ENCODE measurements at places on chromosomes 5 and 9. TPM values are rescaled to one million over a fixed set of nuclear protein-coding genes. Genes with fewer than 3 reads are reported as not detected.

GRCh38 chr9:34591248-34591916 is 1.9 kb upstream of the CNTFR start:
- DNase-seq: peak; percentile 85

Gene AJM1
- polyA plus RNA-seq: 0.59 TPM

DNA sequence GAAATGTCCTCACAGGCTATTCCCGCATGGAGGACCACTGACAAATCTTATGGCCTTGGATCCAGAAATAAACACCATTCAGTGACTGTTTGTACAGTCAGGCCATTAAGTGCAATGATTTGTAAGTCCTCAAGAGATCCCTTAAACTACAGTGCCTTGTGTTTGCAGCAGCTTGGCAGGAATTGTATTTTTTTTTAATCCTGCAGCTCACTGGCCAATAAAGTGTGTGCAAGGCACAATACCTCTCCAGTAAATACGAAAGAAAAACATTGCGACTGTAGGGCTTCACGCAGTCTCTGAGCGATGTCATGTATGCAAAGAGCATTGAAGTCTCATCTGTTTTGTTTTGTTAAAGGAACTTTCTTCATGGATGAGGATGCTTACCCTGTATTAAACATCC is 74.2 kb upstream of the TUSC1 start:
- no peak for DNase-seq

Gene TUSC1
- polyA plus RNA-seq: 17.2 TPM

Gene CCDC171
- 11.2 TPM for polyA plus RNA-seq

GRCh38 chr9:134783699-134784039 is 96.9 kb upstream of the FCN2 start:
- peak; percentile 40 for DNase-seq

- no peak for DNase-seq
These were observed 159.1 kb downstream of the FAM114A2 start for GRCh38 chr5:153879596-153879995.

Gene GNA14
- polyA plus RNA-seq: 9.4 TPM

- no peak for DNase-seq
These were observed 8.5 kb downstream of the HCN1 start for GRCh38 chr5:45687701-45688100.

DNA sequence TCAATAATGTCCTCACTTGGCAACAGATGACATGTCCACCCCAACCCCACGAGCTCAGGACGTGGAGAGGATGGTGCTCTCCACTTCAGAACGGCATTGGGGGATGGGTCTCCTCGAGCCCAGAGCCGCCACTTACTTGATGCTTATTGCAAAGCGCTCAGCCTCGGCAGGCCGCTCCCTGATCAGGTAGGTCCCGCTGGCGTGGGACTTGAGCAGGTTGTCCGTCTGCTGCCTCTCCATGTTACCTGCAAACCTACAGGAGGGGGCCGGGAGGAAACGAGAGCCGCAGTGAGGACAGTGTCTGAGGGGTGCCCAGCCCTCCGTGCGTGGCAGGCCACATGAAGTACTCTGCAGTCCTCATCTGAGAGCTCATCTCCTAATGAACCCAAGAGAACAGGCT is 36.6 kb upstream of the SARDH start:
- DNase-seq: no peak

DNA sequence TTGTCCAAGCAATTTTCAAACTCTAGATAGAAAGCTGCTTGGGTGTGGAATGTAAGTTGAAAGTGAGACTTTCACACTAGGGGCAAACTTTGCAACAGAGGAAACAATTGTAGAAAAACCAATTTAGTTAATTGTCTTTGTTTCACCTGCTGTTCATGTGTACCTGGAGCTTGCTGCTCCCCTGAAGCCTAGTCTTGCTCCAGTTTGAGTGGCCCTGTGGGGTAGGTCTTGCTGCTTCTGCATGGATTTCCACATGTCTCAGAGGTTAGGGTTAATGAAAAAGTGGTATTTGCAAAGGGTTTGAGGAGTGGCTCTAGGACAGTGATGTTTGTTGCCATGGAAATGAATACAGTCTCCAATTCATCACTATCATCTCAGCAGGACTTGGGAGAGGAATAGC is 182.2 kb downstream of the FSTL4 start:
- DNase-seq: no peak
